Suppressor macrophage treated with lipopolysaccharide for 1 hour (primary cell): ENCODE measurements at places on chromosomes 1 and 21.
A peak's percentile ranks its signal among the peaks of the same experiment; 100 is the strongest.

DNA sequence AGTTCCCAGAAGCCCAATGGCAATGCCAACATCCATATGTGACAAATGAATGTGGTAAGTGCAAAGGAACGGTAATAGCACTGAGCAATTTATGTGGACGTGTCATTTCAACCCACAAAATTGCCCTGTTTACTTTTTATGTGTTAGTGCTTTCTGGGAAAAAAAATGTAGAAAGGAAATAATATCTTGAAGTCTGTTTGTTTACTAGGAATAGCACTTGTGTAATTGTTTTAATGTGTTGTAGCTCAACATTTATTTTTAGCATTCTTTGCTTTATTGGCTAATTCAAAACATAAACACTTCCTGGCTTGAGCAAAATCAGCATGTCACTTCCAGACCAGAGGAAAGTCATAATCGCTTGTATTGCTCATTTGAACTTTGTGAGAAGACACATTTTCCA lies 224.8 kb upstream of the KCNK2 start:
- no peak for DNase-seq

DNA sequence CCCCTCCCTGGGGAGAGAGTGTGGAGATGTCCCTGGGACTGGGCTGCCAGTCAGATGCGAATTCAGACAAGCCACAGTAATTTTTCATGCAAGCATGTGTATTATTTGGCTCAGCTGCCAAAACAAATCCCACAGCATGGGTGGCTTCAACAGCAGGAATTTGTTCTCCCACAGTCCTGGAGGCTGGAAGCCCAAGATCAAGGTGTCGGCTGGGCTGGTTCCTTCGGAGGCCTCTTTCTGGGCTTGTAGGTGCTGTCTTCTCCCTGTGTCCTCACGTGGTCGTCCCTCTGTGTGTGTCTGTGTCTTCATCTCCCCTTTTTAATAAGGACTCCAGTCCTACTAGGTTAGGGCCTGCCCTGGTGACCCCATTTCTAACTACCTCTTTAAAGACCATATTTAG lies 91.9 kb upstream of the ACTRT2 start:
- no peak for DNase-seq

GRCh38 chr1:244231572-244232315 lies 180.7 kb downstream of the ZBTB18 start:
- DNase-seq = no peak

- peak; percentile 22 for DNase-seq
Observed at GRCh38 chr1:165364568-165365133, 8.1 kb upstream of the LMX1A start.

DNA sequence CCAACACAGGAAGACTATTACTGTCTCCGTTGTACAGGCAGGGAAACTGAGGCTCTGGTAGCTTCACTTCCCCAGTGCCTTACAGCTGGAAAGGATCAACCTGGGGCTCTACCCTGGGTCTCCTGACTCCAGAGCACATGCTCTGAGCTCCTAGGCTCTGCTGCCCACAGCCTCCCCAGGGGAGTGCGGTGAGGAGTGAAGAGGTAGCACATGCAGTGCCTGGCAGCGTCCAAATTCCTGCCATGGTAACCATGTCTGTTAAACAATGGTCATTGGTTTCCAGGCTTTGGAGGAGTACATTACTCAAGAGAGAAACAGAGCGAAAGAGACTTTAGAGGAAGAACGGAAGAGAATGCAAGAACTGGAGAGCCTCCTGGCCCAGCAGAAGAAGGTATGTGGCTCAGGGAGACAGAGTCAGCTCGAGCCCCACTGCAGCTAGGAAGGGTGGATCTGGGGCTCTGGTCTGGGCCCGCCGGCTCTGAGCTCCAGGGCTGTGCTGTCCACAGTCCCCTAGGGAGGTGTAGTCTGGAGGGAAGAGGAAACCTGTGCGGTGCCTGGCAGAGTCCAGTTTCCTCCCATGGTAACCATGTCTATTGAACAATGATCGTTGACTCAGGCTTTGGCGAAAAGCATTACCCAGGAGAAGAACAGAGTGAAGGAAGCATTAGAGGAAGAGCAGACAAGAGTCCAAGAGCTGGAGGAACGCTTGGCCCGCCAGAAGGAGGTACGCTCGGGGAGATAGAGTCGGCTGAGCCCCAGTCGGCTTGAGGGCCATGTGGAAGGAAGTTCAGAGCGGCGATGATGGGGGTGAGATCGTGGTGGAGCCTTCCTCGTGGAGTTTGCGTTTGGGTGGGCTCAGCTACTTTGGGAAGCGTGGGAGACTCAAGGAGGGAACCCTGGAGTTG lies 64.6 kb upstream of the EFHD2 start:
- DNase-seq = no peak

GRCh38 chr1:207020709-207021107 lies 11.8 kb downstream of the C1orf116 start:
- peak; percentile 74 for DNase-seq

- peak; percentile 22 for DNase-seq
Observed at GRCh38 chr1:6423321-6423999, 1.1 kb upstream of the ESPN start.

DNA sequence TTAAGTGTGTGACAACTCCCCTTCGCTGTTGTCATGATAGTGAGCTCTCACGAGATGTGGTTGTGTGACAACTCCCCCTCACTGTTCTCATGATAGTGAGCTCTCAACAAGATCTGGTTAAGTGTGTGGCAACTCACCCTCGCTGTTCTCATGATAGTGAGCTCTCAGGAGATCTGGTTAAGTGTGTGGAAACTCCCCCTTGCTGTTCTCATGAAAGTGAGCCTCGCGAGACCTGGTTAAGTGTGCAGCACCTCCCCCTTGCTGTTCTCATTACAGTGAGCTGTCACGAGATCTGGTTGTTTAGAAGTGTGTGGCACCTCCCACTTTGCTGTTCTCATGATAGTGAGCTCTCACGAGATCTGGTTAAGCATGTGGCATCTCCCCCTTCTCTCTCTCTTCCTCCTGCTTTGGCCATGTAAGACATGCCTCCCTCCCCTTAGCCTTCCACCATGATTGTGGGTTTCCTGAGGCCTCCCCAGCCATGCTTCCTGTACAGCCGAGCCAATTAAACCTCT lies 25.1 kb upstream of the LSS start:
- DNase-seq = peak; percentile 15

- no peak for DNase-seq
Observed at GRCh38 chr1:94273111-94273510, 35.7 kb upstream of the ARHGAP29 start.

DNA sequence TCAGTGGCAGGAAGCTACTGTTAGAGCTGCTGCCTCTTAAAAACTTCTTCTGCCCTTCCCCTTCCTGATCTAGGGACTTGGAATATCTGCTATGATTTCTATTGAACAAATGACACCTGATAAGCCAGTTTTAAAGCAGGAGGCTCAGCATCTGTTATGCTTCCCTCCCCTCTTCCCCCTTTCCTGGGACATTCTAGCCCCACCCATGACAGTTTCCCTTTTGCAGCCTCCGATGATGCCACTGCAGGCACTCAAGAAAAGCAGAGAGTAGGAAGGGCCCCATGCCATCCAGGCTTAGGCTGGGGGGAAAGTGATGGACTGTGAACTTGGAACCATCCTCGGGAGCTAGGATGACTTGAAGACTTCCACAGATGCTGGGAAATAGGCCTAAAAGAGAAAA lies 15.1 kb upstream of the EPB41 start:
- DNase-seq = no peak
